SHP77 treated with DMSO at 0.1 percent for 48 hours (cell line): ENCODE measurements at places on chromosomes 5 and 9.

DNA sequence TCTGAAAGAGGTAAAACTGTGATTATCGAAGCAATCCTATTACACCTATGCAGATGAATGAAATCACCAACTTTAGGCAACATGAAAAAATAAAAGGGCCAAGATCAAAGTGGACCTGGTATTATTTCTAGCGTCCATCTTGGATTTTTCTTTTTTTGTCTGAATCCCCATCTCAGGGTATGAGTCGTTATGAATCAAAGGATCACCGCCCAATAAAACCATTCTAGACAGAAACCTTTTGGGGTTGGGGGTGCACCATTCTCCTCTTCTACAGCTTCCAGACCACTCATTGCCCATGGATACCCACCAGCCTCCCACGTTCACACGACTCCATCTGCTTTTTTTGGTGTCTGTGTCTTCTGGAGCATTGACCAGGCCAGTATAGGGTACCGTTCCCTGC is 33.4 kb downstream of the MAP1B start:
- no peak for DNase-seq

DNA sequence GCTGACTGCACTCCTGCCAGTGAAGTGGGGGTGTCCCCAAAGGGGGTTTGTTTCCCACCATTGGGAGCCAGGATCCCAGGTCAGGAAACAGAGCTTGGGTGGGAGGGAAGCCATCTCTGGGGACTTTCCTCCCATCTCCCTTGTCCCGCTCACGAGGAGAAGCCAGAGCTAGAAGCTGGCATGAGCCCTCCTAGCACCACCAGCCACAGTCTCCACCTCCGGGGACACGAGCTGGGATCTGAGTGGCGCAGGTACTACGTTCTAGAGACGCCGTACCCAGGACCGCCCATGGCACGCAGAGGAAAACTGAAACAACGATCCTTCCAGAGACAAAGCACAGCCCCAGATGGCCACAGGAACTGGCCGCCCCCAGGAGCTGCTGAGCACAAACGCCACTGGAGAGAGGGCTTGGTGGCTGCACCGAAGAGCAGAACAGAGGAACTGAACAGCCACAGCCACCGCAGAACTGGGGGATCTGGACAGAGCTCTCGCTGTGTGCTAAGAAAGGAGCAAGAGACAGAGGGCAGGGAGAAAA is 29.8 kb downstream of the ADAMTS2 start:
- no peak for DNase-seq

GRCh38 chr5:147391781-147392180 is 118.1 kb downstream of the DPYSL3 start:
- DNase-seq: no peak

DNA sequence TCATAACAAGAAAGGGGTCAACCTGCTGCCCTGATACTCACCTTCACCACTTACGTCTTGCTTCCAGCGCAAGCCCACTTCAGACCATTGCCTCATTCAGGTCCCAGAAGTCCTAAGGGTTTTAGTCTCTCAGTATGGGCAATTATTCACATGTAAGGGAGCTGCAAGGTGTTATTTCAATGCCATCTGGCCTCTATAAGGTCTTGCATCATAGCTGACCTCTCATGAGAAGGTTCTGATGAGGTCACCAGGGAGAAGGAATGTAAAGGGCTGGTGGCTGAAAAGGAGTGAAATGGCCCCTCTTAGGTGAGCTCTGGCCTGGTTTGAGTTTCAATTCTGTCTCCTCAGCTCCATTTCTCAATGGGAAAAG is 1.5 kb upstream of the MARCHF3 start:
- no peak for DNase-seq

- DNase-seq: no peak
Measured at GRCh38 chr9:8718121-8718725, 918.6 kb upstream of the DMAC1 start.

GRCh38 chr5:141343242-141343952 is at the start of gene PCDHGA3:
TSS of gene PCDHGA3 (plus strand) at chr5:141343829. CDS start at chr5:141344034, 205 bp downstream.
- DNase-seq: no peak

GRCh38 chr9:120608421-120608820 is 28.5 kb upstream of the CDK5RAP2 start:
- DNase-seq: no peak

GRCh38 chr5:14141764-14142163 is 1.4 kb upstream of the TRIO start:
- peak; percentile 87 for DNase-seq

GRCh38 chr5:55102348-55102747 is at the start of gene GZMA:
TSS of gene GZMA (plus strand) at chr5:55102646. CDS start at chr5:55102683, 37 bp downstream.
- DNase-seq: no peak

- DNase-seq: no peak
Measured at GRCh38 chr9:32200241-32200640, 184.2 kb upstream of the ACO1 start.

DNA sequence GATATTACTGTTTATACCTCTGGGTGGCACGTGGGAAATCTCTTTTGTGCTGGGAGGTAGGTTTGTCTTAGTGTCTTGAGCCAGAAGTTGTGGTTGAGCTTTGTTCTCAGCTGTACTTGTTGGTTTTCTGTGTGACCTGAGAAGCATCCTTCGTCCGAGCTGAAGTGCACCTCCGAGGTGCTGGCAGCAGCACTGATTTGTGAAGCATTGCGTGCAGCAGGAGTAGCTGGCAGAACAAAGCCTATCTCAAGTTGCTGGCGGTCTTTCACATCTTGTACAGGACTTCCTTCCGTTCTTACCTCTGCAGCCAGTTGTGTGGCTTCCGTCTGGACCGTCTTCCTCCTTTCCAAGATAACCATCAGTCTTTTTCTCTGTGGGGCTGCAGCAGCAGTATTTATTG is 4.3 kb downstream of the PRRC2B start:
- no peak for DNase-seq

DNA sequence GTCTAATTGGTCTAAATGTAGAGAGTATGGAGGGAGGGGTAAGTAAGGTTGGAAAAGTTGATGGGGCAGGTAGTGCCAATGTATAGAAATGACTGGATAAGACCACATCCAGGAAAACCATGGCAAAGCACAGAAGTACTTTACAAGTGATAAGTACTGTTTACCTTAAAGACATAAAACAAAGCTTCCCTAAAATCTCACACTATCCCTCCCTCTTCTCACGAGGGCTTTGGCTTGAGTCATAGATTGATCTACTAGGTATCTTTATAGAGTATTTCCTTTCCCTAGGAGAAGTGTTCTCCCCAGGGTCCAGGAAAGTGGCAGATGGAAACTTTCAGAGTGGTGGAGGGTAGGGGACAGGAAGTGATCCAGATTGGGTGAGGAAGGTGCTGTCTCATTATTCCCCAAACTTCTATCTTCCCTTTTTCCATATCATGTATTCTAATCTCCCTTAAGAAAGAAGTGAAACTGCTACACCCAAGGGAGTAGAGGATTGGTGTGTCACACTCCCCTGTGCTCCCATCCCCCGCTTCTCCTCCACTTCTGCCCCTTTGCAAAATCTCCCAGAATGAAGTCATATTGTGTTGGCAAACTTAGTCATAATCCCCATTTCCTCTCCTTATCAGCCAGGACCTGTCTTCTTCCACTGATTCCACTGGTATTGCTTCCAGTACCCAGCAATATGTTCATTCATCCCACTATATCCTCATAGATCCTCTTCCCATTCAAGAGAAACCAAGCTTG is 14.6 kb downstream of the IL33 start:
- no peak for DNase-seq

GRCh38 chr5:149024477-149024876 is 38.4 kb downstream of the SH3TC2 start:
- DNase-seq: no peak

GRCh38 chr9:70111042-70111602 is 67.5 kb downstream of the MAMDC2 start:
- DNase-seq: peak; percentile 18

GRCh38 chr9:111970827-111971226 is 74.2 kb downstream of the UGCG start:
- DNase-seq: no peak

DNA sequence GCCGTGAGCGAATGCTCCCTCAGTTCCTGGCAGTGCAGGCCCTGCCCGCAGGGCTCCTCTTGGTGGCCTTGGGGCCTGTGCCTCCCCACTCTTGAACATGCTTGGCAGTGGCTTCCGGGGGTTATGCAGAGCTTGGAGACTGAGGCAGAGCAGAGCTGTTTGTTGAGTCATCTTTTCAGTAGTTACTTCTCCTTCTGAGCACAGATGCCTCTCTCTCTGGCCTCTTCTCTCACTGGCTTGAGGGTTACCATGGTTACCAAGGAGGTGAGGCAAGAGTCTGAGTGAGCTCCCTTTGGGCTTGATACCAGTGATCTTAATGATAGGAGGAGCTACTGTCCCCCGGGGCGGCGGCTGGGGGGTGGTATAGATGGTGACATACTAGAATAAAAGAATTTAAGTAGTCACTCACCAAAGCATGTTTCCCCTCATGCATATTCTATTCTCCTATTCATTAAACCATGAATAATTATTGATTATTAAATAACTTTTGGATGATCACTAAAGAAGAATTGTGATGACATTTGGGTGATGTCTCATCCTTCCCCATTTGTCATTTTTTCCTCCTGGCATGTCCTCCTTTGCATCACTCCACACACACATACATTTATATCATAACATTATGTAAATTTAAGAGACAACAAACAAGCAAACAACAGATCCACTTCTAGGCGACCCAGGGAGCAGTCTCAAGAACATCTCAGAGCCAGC is 111.1 kb downstream of the ARHGAP26 start:
- no peak for DNase-seq

DNA sequence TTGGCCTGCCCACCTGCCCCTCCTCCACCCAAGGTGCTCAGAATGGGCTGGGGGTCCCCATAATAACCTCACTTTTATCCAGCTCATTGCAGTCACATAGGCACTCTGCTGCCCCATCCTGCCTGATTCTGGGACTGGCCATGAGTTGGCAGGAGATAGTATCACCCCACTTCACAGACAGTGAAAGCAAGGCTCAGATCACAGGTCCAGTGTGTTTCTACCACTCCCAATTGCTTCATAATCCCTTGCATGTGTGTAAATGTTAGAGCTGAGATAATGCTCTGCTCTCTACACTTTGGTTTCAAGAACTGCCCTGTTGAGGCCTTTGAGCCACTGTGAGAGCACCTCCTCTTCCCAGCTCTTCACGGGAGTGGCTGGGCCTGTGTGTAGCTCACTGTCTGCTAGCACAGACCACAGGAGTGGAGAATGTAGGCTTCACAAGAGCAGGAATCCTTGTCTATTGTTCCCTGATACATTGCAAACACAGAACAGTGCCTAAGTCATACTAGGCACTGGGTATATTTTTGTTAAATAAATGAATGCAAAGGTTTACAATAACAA is 8.4 kb downstream of the PCYOX1L start:
- no peak for DNase-seq

GRCh38 chr5:145396888-145397287 is 438.3 kb downstream of the PRELID2 start:
- DNase-seq: no peak

DNA sequence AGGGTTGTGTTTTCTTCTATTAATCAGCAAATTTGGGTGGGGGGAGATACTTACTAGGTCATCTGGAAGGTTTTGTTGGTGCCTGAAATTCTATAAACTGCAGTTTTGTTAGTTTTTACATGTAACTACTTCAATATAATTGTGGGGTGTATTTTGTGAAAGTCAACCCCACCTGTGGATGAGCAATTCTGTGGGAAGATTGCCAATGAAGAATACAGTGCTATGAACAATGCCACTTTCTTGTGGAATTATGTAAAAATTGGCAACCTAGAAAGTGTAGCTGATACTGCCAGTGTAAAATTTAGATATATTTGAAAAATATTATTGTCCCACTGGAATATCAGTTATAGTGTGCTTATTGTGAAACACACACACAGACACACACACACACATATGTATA is 80.7 kb downstream of the VCAN start:
- DNase-seq: no peak

- DNase-seq: no peak
Measured at GRCh38 chr9:27377811-27378456, 81.0 kb upstream of the EQTN start.

DNA sequence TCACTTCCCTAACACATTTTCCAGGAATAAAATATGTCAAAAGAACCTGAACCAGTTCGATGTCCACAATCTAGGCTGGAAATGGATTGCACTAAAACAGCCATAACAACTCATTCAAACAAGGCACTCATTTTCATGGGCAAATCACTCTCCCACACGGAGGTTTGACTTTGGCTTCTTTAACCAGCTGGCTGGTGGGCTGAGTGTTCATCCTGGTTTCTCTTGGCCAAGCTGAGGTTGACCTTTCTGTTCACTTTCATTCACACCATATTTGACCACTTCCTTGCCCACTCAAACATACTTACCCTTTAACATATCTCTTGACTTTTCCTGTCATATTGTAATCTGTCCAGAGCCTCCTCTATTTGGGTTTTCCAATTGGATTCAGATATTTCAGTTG is 5.4 kb downstream of the IL7R start:
- no peak for DNase-seq

DNA sequence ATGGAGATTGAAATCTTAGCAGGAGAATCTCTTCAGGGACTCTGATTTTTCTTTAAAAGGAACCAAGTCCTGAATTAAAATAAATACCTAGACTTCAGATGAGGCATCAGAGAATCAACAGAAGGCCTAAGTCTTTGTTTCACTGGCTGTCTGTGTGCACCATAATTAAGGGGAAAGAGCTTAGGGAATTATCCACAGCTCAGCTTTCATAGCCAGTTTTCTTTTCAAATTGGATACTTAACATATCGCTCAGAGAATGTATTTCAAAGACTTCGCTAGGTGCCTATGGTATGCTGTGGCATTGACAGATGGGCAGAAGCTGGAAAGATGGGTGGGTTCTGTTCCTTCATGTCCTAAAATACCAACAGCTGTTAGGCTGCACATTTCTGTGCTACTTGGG is 325.8 kb downstream of the TMEM38B start:
- DNase-seq: no peak

- DNase-seq: no peak
Measured at GRCh38 chr5:9497347-9497746, 48.5 kb downstream of the SEMA5A start.

DNA sequence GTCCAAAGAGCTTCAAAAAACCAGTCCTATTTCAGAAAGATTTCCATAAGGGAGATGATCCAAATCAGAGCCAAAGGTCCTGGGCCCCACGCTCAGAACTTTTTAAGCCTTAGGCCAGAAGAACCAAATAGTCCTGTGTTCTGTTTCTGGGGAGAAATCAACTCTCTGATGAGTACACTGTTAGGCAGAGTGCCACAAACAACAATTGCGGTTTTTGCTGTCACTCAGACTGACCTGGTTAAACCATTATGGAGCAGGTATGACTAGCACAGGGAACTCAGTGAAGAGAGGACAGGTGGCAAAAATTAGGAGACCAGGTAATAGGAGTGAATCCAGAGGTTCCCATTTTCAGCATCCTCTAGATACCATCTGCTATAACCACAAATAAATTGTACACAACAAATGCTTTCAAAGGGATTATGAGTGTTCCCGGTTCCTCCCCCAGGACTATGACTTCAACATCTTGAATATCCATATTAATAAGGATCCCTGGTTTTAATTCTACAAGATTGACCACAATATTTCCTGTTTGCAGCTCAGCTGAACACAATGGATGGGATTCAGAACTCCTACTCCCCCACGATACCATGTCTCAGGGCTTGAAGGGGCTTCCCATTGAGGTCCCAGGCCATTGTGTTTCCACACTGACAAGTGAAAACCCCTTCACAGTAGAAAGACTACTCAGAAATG is 52.1 kb upstream of the FREM1 start:
- no peak for DNase-seq
